ENCODE measurements at places on chromosomes 3 and 15. TPM values are rescaled to one million over a fixed set of nuclear protein-coding genes. Genes with fewer than 3 reads are reported as not detected.

The GOLGA8T gene
- total RNA-seq = not detected

The CPN2 gene
- not detected for total RNA-seq

The VPS18 gene
- total RNA-seq = 3.4 TPM

GRCh38 chr3:45640091-45640507 is 45.5 kb downstream of the LIMD1 start:
- DNase-seq = no peak
- peaks cover 17% of the 10 kb centered on the region for H3K36me3 ChIP-seq
- H3K4me3 ChIP-seq = no peak overlapping the region
- peaks cover 4% of the 10 kb centered on the region for H3K4me1 ChIP-seq

DNA sequence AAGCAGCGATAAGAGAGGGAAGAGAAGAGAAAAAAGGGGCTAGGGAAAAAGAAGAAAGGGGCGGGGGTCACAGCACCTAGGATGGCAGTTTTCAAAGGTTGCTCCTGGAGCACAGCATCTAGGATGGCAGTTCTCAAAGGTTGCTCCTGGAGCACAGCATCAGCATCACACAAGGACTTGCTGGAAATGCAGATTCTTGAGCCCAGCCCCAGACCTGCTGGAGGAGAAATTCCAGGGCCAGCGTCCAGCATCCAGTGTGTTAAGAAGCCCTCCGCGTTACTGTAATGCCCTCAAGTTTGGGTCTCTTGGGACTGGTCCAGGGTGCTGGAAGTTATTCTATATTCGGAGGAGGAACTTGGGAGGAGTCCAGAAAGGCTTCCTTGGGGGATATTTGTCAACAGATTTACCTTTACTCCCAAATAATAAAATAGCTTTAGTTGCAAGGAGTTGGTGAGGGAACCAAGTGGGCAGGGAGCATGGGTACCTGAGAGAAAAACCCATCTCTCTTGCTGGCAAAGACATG is 519.4 kb downstream of the SHQ1 start:
- H3K4me3 ChIP-seq = no peak overlapping the region
- H3K27ac ChIP-seq = no peak overlapping the region
- H3K27me3 ChIP-seq = no peaks in the 10 kb centered on the region
- H3K36me3 ChIP-seq = no peaks in the 10 kb centered on the region

- H3K36me3 ChIP-seq = no peaks in the 10 kb centered on the region
- no peak overlapping the region for H3K27ac ChIP-seq
Measured at GRCh38 chr3:139771331-139771730, 93.6 kb upstream of the NMNAT3 start.

GRCh38 chr3:15042936-15043335 is 22.2 kb downstream of the MRPS25 start:
- peak overlapping the region; percentile 11 for H3K27ac ChIP-seq
- H3K4me1 ChIP-seq = peaks cover 29% of the 10 kb centered on the region
- DNase-seq = no peak
- no peaks in the 10 kb centered on the region for H3K27me3 ChIP-seq
- no peak overlapping the region for H3K4me3 ChIP-seq
- H3K36me3 ChIP-seq = peaks cover 46% of the 10 kb centered on the region

DNA sequence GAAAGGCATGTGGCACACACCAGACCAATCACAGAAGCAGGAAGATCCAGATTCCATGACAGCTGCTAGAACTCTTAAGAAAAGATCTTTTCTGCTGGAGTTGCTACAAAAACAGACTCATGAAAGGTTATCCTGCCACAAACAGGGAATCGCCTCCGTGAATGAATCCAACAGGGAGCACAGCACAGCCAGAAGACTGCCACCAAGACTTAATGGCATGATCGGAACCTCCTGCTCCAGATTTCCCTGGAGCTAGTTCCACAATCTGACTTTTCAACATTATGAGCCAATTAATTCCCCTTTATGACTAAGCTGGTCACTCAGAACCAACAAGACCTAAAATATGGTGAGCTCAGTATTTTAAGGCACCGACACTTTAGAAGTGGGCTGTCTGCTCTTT is 232.5 kb downstream of the FOXP1 start:
- no peak overlapping the region for H3K27ac ChIP-seq
- peaks cover 57% of the 10 kb centered on the region for H3K4me1 ChIP-seq
- H3K27me3 ChIP-seq = no peaks in the 10 kb centered on the region
- peaks cover 1% of the 10 kb centered on the region for H3K36me3 ChIP-seq
- no peak for DNase-seq
